ENCODE measurements at places on chromosomes 1 and 21.

GRCh38 chr1:11516961-11517635 is 38.1 kb downstream of the DISP3 start:
- DNase-seq, result no peak

DNA sequence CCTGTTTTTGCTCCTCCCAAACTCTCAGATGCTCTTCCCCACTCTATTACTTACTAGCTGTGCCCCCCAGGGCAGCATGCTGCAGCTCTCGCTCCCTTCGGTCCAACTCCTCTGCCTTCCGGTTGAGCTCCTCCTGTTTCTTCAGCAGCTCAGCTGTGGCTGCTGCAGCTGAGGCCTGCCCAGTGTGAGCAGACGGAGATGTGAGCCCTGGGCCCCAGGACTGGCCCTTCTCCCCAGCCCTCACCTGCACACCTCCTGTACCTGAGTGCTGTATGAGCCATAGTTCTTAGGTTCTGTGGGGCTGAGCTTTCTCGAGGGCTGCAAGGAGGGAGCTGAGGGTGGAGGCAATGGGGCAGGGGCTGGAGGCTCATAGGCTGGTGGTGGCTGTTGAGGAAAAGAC is 1.9 kb downstream of the SCAMP3 start:
- no peak for DNase-seq

DNA sequence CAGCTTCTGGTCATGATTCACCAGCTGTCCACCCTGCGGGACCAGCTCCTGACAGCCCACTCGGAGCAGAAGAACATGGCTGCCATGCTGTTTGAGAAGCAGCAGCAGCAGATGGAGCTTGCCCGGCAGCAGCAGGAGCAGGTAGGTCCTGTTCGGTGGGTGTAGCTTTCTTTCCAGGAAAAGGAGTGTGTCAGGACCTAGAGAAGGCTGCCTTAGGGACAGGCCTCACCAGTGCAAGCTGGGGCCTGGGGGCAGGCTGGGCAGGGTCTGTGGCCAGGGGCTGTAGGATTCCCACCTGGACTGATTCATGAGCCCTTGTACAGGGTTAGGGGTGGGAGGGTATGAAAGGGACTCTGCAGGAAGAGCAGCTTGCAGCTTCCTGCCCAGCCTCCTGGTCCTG is 35.3 kb downstream of the ETNK2 start:
- no peak for DNase-seq

DNA sequence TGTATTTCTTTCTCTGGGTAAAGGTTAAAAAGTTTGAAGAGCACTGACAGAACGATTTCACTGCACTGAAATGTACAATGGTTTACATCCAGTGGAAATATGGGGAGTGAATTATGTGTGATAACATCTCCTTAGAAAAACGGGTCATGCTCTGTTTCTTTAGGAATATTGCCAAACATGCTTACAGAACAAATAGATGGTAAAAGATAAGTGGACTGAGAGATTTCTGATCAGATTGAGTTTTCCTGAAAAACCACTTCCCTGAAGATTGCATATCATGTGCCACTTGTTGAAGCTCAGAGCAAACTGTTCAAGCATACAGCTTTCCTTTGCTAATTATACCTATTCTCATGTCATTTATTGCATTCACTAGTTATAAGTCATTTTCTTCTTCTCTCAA is 29.9 kb upstream of the DISP1 start:
- DNase-seq, result no peak

DNA sequence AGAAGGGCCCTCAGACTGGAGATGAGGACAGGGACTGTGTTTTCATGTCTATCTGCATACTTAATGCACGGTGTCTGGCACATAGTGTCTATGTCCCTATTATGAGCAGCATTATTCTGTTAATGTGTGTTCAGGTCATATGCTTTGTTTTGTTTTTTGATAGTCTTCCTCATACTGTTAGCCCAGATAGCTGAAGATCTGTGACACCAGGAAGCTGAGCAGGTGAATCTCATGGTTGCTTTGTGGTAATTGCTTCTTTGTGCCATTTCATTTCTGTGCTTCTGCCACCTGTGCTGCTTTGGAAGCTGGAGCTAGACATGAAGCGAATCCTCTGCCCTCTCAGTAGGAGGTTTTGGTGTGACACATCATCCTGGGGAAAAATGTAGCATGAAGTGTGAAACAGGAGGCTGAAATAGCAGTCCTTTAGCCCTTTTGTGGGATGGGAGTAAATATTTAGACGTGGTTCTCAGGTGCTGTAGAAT is 15.8 kb downstream of the SMAP2 start:
- no peak for DNase-seq

GRCh38 chr21:16908077-16908476 is 604.8 kb upstream of the CXADR start:
- no peak for DNase-seq

All from NT2/D1 (cell line).